Endothelial cell (in vitro differentiated cells): ENCODE measurements at places on chromosomes 6 and 20. TPM values are rescaled to one million over a fixed set of nuclear protein-coding genes. Genes with fewer than 3 reads are reported as not detected.

- H3K4me1 ChIP-seq, result peaks cover 10% of the 10 kb centered on the region
- peaks cover 57% of the 10 kb centered on the region for H3K36me3 ChIP-seq
- peaks cover 13% of the 10 kb centered on the region for H3K27me3 ChIP-seq
- peak overlapping the region; percentile 59 for H3K4me3 ChIP-seq
- H3K27ac ChIP-seq, result no peak overlapping the region
- DNase-seq, result no peak
Measured at GRCh38 chr20:50127587-50128519, 14.9 kb upstream of the UBE2V1 start.

- DNase-seq, result no peak
- no peak overlapping the region for H3K27ac ChIP-seq
- H3K4me3 ChIP-seq, result no peak overlapping the region
- H3K4me1 ChIP-seq, result peaks cover 2% of the 10 kb centered on the region
- H3K27me3 ChIP-seq, result peaks cover 7% of the 10 kb centered on the region
- H3K36me3 ChIP-seq, result peaks cover 17% of the 10 kb centered on the region
Measured at GRCh38 chr20:59770270-59770669, 163.2 kb downstream of the SYCP2 start.

- H3K4me3 ChIP-seq, result no peak overlapping the region
- H3K27ac ChIP-seq, result no peak overlapping the region
- H3K27me3 ChIP-seq, result no peaks in the 10 kb centered on the region
- no peaks in the 10 kb centered on the region for H3K4me1 ChIP-seq
- DNase-seq, result no peak
- no peaks in the 10 kb centered on the region for H3K36me3 ChIP-seq
Measured at GRCh38 chr6:49454787-49455709, 8.0 kb downstream of the MMUT start.

MEP1A gene
- total RNA-seq, result not detected

GRCh38 chr20:53017206-53017605 lies 45.0 kb downstream of the TSHZ2 start:
- no peak overlapping the region for H3K4me3 ChIP-seq
- no peak for DNase-seq
- no peaks in the 10 kb centered on the region for H3K36me3 ChIP-seq
- H3K4me1 ChIP-seq, result peaks cover 7% of the 10 kb centered on the region
- no peak overlapping the region for H3K27ac ChIP-seq

- H3K4me1 ChIP-seq, result no peaks in the 10 kb centered on the region
- DNase-seq, result no peak
- H3K36me3 ChIP-seq, result no peaks in the 10 kb centered on the region
- peaks cover under 1% of the 10 kb centered on the region for H3K27me3 ChIP-seq
- no peak overlapping the region for H3K27ac ChIP-seq
- H3K4me3 ChIP-seq, result no peak overlapping the region
Measured at GRCh38 chr6:169183233-169183632, 70.4 kb downstream of the THBS2 start.

DNA sequence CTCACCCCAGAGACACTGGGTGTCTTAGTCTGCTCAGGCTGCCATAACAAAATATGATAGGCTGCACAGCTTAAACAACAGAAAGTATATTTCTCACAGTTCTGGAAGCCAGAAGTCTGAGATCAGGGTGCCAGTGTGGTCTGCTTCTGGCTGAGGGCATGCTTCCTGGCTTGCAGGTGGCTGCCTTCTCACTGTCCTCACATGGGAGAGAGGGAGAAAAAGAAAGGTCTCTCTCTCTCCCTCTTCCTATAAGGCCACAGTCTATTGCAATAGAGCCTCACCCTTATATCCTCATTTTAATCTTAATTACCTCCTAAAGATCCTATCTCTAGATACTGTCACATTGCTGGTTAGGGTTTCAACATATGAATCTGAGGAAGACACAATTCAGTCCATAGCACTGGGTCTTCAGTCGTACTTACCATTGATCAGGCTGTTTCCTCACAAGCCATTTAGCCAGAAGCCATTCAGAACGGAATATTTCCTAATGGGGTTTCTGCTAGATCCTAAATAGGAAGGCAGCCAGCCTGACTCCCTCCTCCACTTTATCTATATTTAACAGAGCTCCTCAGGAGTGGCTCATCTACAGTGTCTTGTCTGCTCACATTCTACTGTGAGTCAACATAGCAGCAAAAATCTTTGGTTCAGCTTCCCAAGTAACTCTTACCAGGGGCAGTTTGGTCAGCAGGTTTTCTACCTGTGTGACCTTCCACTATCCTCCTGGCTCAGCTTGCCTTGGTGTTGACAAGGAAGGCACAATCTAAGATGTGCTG lies 42.2 kb downstream of the CD164 start:
- H3K27me3 ChIP-seq, result peaks cover 5% of the 10 kb centered on the region
- H3K4me1 ChIP-seq, result peaks cover 3% of the 10 kb centered on the region
- H3K4me3 ChIP-seq, result no peak overlapping the region
- H3K27ac ChIP-seq, result no peak overlapping the region

TRIM40 gene
- not detected for total RNA-seq

SAPCD1 gene
- 2.4 TPM for total RNA-seq

SEL1L2 gene
- not detected for total RNA-seq

- H3K36me3 ChIP-seq, result no peaks in the 10 kb centered on the region
- peaks cover 11% of the 10 kb centered on the region for H3K4me1 ChIP-seq
- DNase-seq, result no peak
- no peak overlapping the region for H3K27ac ChIP-seq
- no peak overlapping the region for H3K4me3 ChIP-seq
Measured at GRCh38 chr20:47487175-47487917, 14.3 kb upstream of the NCOA3 start.

PHACTR3 gene
- total RNA-seq, result 8.7 TPM

NRSN2 gene
- 43.2 TPM for total RNA-seq

SRMS gene
- total RNA-seq, result not detected

DNA sequence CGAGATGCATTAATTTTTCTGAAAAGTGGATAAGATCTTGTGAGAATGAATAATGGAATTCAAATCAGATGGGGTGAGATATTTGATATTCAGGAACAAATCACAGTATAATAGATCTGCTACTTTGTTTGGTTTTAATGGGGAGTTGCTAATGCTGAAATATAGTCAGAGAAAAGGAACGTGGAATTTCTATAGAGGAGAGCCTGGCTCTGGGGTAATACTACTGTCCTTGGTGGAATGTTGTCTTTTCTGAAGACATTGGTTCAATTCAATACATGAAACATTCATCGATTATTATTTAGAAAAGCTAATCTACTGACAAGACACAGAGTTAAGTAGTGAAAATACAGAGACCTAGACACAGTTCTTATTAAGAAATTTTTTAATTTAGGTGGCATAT lies 108.6 kb downstream of the ESR1 start:
- H3K4me3 ChIP-seq, result no peak overlapping the region
- H3K4me1 ChIP-seq, result no peaks in the 10 kb centered on the region
- no peaks in the 10 kb centered on the region for H3K27me3 ChIP-seq
- DNase-seq, result no peak
- H3K36me3 ChIP-seq, result no peaks in the 10 kb centered on the region

TCF15 gene
- 6.6 TPM for total RNA-seq

LAMA4 gene
- total RNA-seq, result 23.9 TPM

- H3K4me3 ChIP-seq, result no peak overlapping the region
- H3K27ac ChIP-seq, result no peak overlapping the region
- H3K27me3 ChIP-seq, result peaks cover 3% of the 10 kb centered on the region
- H3K4me1 ChIP-seq, result peaks cover 9% of the 10 kb centered on the region
- no peak for DNase-seq
- H3K36me3 ChIP-seq, result peaks cover 8% of the 10 kb centered on the region
Measured at GRCh38 chr6:110643175-110643574, 166.8 kb upstream of the SLC22A16 start.

KCNK5 gene
- 9.8 TPM for total RNA-seq

DNA sequence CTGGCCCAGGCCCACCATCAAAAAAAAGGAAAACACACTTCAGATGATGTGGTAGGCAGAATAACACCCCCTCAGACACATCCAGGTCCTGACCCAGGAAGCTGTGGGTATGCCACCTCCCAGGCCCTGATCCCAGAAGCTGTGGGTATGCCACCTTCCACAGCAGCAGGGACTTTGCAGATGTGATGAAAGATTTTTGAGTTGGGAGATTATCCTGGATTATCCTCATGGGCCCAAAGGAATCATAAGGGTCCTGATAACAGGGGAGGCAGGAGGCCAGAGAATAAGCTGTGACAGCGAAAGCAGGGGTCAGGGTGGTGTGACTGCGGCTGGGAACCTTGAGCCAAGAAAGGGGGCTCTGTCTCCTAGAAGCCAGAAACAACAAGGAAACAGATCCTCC lies 55.0 kb downstream of the BMP7 start:
- DNase-seq, result no peak
- no peak overlapping the region for H3K4me3 ChIP-seq
- peaks cover 4% of the 10 kb centered on the region for H3K4me1 ChIP-seq
- H3K36me3 ChIP-seq, result no peaks in the 10 kb centered on the region

DNA sequence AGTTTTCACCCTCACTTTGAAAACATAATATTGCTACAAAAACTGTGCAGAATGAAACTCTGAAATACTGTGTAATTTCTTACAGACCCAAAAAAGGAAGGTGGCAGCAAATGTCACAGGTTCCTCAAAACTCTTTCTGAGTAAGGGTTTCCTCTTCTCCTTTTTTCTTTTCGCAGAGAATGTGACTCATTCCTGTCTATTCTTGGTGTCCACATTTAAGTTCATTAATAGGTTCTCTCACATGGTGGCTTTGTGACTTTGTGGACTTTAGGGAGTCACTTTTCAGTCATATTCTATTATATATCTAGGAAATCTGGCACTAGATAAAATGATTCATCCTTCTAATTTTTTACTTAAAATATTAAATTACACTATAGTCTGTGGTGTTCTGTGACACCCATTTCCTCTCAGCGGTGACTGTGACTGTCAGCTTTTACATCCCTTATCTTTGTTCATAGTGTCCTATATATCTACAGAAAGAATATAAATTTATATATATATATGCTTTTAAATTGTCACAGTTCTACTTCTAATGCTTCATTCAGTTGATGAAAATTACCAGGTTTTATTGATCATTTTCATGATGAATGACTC lies 126.8 kb upstream of the HCRTR2 start:
- no peaks in the 10 kb centered on the region for H3K4me1 ChIP-seq
- H3K27ac ChIP-seq, result no peak overlapping the region
- H3K4me3 ChIP-seq, result no peak overlapping the region
- H3K27me3 ChIP-seq, result no peaks in the 10 kb centered on the region

GRCh38 chr20:44120676-44121425 lies 66.1 kb downstream of the JPH2 start:
- DNase-seq, result no peak
- H3K27ac ChIP-seq, result no peak overlapping the region
- peaks cover 4% of the 10 kb centered on the region for H3K4me1 ChIP-seq
- H3K36me3 ChIP-seq, result peaks cover 5% of the 10 kb centered on the region

- no peak for DNase-seq
- peaks cover 5% of the 10 kb centered on the region for H3K36me3 ChIP-seq
- H3K4me1 ChIP-seq, result no peaks in the 10 kb centered on the region
Measured at GRCh38 chr20:40668449-40669228, 20.4 kb downstream of the MAFB start.

DNA sequence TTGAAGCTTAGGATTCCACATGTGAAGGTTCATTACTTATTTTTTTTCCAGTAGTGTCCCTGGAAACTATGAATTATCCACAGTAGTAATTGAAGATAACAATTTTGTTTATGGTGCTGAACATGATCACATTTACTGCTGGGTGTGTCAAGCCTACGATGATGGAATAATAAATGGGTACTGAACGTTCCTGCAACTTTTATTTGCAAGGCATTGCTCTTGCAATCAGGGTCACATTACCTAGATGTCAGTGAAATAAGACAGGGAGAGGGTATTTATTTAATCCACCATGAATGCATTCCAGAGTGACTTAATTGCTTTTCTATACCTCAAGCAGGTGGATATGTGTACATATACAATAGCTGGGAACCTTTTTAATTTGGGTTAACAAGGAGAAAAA lies 27.0 kb upstream of the MLIP start:
- no peak overlapping the region for H3K27ac ChIP-seq
- DNase-seq, result no peak
- peaks cover 2% of the 10 kb centered on the region for H3K27me3 ChIP-seq
- H3K4me1 ChIP-seq, result no peaks in the 10 kb centered on the region
- no peaks in the 10 kb centered on the region for H3K36me3 ChIP-seq
- H3K4me3 ChIP-seq, result no peak overlapping the region

DNA sequence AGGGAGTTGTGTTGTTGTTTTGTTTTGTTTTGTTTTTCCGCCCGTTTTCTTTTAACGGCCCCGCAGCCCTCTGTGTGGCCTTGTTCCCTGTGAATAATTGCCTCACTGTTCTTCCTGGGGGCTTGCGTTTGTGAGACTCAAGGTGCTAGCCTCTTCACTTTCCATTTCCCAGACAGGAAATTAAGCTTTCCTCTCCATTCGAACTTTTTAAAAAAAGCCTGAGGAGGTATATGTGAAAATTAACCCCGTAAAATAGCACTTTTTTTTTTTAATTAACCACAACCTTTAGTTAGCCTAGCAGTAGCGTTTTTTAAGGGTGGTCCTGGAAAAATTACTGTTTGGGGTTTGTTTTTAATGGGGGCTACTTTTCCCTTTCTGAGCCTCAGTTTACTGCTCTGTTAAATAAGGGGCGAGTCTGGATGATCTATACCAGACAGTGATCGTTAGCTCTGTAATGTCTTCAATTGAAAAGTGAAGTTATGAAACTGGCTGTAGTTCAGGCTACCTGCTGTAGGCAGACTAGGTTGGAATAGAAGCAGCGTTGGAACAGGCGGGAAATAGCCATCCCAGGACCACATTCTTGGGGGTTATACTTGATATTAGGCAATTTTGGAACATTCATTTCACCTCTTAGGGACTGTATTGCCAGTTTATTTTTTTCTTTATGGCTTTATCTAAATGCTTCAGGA lies 1.7 kb downstream of the STX16 start:
- peak overlapping the region; percentile 97 for H3K27ac ChIP-seq
- peaks cover 6% of the 10 kb centered on the region for H3K27me3 ChIP-seq
- no peak for DNase-seq
- H3K4me3 ChIP-seq, result peak overlapping the region; percentile 100
- H3K4me1 ChIP-seq, result peaks cover 33% of the 10 kb centered on the region

- no peak overlapping the region for H3K4me3 ChIP-seq
- H3K27me3 ChIP-seq, result peaks cover 2% of the 10 kb centered on the region
- peaks cover 15% of the 10 kb centered on the region for H3K4me1 ChIP-seq
- peaks cover 11% of the 10 kb centered on the region for H3K36me3 ChIP-seq
- no peak for DNase-seq
- H3K27ac ChIP-seq, result no peak overlapping the region
Measured at GRCh38 chr6:3428700-3429099, 28.1 kb downstream of the SLC22A23 start.

GRCh38 chr6:36098920-36099647 lies 31.2 kb upstream of the MAPK13 start:
- H3K27me3 ChIP-seq, result no peaks in the 10 kb centered on the region
- no peak for DNase-seq

- H3K4me3 ChIP-seq, result no peak overlapping the region
- no peak for DNase-seq
- H3K27ac ChIP-seq, result no peak overlapping the region
- H3K4me1 ChIP-seq, result no peaks in the 10 kb centered on the region
- H3K27me3 ChIP-seq, result no peaks in the 10 kb centered on the region
- no peaks in the 10 kb centered on the region for H3K36me3 ChIP-seq
Measured at GRCh38 chr20:49741977-49742376, 28.3 kb upstream of the B4GALT5 start.

GRCh38 chr20:48681873-48682426 lies 145.8 kb downstream of the PREX1 start:
- peaks cover 47% of the 10 kb centered on the region for H3K36me3 ChIP-seq
- H3K27me3 ChIP-seq, result peaks cover 12% of the 10 kb centered on the region
- no peak for DNase-seq
- no peak overlapping the region for H3K4me3 ChIP-seq
- H3K27ac ChIP-seq, result no peak overlapping the region

OXT gene
- not detected for total RNA-seq
